ENCODE measurements at places on chromosomes 3 and 15. TPM values are rescaled to one million over a fixed set of nuclear protein-coding genes. Genes with fewer than 3 reads are reported as not detected.

Gene TEX55
- not detected for total RNA-seq

Gene PLXND1
- 68.3 TPM for total RNA-seq

Gene MCF2L2
- total RNA-seq = 0.62 TPM

Gene SLC27A2
- not detected for total RNA-seq

Gene CCR9
- not detected for total RNA-seq

Gene PLA2G4B
- total RNA-seq = 1.1 TPM

Gene NANOGP8
- total RNA-seq = not detected

Gene TAMM41
- total RNA-seq = 15.1 TPM

Gene GRK7
- not detected for total RNA-seq

Gene SECISBP2L
- total RNA-seq = 62.6 TPM

Gene ZPLD1
- not detected for total RNA-seq

Gene PCSK6
- 1.0 TPM for total RNA-seq

Gene HTR3E
- total RNA-seq = not detected

Gene GABRR3
- total RNA-seq = not detected

Gene LRRC34
- 8.7 TPM for total RNA-seq
